ENCODE measurements at places on chromosomes 1 and 21.

GRCh38 chr1:208127792-208128529 lies 116.2 kb downstream of the PLXNA2 start:
- DNase-seq, result no peak

DNA sequence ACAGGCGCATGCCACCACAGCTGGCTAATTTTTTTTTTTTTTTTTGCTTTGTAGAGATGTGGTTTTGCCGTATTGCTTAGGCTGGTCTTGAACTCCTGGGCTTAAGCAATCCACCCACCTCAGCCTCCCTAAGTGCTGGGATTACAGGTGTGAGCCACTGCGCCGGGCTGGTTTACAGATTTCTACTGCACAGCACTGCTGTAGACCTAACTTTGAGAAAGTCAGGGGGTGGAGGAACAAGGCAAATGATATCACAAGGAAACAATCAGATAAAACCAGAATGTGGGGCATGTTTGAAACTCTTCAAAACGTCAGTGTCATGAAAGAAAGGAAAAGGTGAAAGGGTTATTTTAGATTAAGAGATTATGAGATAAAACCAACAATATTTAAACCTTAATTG lies 45.3 kb downstream of the URB2 start:
- no peak for DNase-seq

GRCh38 chr1:177983482-177984135 lies 13.8 kb upstream of the SEC16B start:
- DNase-seq, result no peak

- DNase-seq, result no peak
These were observed 8.0 kb downstream of the NR5A2 start for GRCh38 chr1:200035397-200035955.

GRCh38 chr1:172497230-172497629 lies 35.7 kb upstream of the SUCO start:
- DNase-seq, result peak; percentile 38

DNA sequence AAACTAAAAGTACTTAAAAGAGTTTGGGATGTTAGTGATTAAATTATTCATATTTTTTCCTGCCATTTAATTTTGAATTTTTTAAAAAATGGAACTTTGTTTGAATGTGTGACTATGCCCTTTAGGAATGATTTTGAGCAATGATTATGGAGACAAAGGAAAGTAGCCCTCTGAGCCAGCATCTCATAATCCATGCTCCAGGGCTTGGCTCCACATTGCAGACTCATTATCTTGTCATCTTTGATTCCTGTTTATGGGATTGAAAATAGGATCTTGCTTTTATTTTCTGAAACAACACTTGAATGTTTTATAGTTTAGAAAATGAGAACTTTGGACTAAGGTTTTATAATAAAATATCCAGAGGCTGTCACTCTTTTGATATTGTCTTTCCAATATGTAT lies 14.5 kb downstream of the AXDND1 start:
- no peak for DNase-seq

DNA sequence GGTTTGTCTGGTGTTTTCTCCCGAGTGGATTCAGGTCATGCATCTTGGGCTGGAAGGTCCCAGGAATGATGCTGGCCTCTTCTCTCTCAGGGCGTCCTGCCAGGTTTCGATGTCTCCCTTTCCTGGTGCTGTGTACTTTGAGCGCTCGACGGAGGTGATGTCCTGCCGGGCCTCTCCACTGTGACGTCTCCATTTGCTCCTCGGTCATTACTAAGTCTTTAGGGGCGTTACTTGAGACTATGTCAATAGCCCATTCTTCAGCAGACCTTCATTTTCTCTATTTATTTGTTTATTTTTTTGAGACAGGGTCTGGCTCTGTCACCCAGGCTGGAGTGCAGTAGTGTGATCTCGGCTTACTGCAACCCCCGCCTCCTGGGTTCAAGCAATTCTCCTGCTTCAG lies 37.2 kb upstream of the TNFRSF1B start:
- no peak for DNase-seq

GRCh38 chr1:110734133-110734680 lies 59.5 kb upstream of the KCNA3 start:
- DNase-seq, result no peak

DNA sequence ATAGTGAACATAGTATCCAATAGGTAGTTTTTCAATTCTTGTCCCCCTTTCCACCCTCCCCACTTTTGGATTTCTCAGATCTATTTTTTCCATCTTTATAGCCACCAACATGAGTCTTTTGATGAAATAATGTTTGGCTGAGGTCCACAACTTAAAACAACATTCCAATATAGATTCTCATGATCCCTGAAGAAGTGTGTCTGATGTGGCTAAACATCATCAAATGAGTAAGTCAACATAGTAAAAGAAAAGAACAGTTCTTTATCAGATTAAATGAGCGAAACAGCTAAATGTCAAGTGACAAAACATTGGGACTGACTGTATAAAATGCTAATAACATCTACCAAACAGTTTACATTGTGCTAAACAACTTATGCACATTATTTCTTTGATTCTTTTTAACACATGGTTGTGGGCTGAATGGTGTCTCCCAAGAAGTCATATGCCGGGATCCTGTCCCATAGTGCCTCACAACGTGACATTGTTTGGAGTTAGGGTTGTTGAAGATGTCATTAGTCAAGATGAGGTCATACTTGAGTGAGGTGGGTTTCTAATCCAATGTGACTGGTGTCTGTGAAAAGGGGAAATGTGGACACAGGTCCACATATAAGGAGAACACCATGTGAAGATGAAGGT lies 453.6 kb downstream of the LTN1 start:
- DNase-seq, result no peak

DNA sequence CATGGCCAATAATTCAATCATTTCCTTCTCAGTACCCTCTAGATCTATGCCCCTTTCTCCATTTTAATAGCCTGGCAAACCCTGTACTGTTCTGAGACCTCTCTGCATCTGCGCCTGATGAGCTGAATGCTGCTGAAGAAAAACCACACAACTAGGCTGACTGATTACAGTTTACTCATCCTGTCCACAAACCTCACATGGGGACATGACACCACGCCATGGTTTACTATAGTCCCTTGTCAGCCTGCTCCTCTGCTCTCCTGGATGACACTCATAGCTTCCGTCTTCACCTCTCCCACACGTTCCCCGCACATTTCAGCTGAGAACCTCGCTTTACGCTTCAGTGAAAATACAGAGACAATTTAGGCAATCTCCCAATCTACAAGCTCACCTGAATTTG lies 59.7 kb downstream of the DESI2 start:
- no peak for DNase-seq

- no peak for DNase-seq
These were observed 75.5 kb downstream of the NAV1 start for GRCh38 chr1:201614262-201615015.

DNA sequence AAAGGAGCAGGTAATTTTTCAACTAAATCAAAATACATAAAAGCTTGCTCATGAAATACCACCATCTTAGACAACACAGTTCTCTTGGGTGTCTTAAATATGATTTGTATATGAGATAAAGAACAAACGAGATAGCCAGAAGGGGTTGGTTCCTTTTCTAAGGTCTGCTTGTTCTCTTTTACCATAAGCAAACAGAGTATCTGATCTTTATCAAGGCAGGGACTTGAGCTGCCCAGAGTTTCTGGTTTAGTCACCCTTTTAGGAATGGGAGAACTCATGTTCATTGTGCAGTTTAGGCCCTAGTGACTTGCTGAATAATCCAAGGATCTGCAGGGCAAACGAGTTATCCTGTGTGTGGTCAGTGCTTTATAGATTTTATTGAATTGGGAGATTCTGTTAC lies 3.0 kb upstream of the SUCO start:
- no peak for DNase-seq

DNA sequence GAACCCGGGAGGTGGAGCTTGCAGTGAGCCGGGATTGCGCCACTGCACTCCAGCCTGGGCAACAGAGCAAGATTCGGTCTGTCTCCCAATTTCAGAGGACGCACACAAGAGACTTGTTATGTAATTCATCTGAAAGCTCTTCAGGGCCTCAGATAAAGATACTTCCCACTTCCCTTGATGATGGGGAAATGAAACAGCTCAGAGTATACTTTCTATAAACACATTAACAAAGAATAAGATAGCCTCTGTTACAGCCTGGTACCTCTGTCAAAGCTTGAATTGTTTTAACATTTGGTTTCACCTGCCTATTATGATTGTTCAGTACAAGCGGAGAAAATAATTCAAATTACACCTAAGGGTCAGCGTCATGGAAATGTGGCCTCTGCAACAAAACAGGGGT lies 622.9 kb upstream of the ADGRL4 start:
- no peak for DNase-seq

GRCh38 chr21:45282283-45283034 lies 5.2 kb downstream of the POFUT2 start:
- DNase-seq, result no peak

- DNase-seq, result no peak
These were observed 26.4 kb downstream of the PLXNA2 start for GRCh38 chr1:208217781-208218180.

DNA sequence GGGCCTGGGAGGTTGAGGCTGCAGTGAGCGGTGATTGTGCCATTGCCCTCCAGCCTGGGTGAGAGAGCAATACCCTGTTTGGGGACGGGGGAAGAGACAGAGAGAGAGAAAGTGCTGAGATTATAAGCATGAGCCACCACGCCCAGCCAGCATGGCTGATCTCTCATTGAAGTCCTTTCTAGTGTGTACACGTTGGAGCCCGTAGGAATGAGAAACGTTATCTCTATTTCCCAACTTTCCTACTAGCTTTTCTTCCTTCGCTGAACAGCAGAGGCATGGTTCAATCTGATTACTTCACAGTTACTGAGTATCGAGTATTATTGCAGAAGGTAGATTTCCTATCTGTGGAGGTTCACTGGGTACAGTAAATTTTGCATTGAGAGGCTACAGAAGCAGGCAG lies 4.5 kb downstream of the PEX14 start:
- DNase-seq, result no peak

- DNase-seq, result peak; percentile 71
These were observed 1695.3 kb downstream of the BRINP3 start for GRCh38 chr1:188782220-188782841.

- DNase-seq, result no peak
These were observed 1093.6 kb upstream of the B3GALT2 start for GRCh38 chr1:194279975-194280374.

Measured in H4 (cell line).